ENCODE measurements at places on chromosomes 7 and 10.
A peak's percentile ranks its signal among the peaks of the same experiment; 100 is the strongest.

- no peak for DNase-seq
Measured at GRCh38 chr10:28199941-28200340, 102.9 kb downstream of the MPP7 start.

DNA sequence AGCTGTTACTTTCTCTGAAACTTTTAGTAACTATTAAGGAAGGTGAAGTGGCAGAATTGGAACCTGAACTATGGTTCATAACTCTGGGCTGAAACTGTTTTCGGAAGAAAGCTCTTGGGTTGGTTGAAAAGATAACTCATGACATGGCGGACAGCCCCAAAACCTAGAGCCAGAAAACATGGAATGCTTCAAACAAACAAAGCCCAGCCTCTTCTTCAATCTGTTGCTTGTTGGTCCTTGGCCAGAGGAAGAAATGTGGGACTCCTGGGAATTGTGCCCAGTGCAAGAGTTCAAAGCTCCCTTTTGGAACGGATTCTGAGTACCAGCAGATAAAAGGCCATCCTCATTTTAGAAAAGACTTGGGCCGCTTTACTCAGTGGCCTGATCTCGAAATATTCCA, 52.9 kb upstream of the CACNB2 start:
- DNase-seq: no peak

GRCh38 chr10:58599927-58600553, 87.4 kb downstream of the BICC1 start:
- DNase-seq: no peak

GRCh38 chr10:69952069-69952800, 100.4 kb upstream of the MACROH2A2 start:
- no peak for DNase-seq

GRCh38 chr7:133582766-133583523, 330.1 kb downstream of the EXOC4 start:
- no peak for DNase-seq

DNA sequence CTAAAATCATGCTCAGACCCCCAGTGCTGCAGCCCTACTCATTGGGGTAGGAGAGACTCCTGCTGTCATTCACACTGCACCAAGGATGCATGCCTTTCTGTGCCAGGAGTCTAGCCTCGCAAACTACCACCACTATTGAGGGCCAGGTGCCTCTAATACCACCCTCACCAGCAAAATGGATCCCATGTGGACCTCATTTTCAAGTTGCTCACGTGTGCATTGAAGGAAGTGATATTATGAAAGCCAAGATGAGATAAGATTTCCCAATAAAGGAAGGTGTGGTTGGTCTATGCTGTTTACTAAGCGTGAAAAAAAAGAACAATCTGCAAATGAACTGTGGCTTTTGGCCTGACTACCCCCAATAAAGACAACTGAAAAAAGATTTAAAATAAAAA, 7.2 kb upstream of the LAMTOR4 start:
- no peak for DNase-seq

GRCh38 chr7:21373031-21373430, 54.9 kb upstream of the SP4 start:
- DNase-seq: no peak

- no peak for DNase-seq
Measured at GRCh38 chr7:87220734-87221215, 1.2 kb upstream of the TMEM243 start.

DNA sequence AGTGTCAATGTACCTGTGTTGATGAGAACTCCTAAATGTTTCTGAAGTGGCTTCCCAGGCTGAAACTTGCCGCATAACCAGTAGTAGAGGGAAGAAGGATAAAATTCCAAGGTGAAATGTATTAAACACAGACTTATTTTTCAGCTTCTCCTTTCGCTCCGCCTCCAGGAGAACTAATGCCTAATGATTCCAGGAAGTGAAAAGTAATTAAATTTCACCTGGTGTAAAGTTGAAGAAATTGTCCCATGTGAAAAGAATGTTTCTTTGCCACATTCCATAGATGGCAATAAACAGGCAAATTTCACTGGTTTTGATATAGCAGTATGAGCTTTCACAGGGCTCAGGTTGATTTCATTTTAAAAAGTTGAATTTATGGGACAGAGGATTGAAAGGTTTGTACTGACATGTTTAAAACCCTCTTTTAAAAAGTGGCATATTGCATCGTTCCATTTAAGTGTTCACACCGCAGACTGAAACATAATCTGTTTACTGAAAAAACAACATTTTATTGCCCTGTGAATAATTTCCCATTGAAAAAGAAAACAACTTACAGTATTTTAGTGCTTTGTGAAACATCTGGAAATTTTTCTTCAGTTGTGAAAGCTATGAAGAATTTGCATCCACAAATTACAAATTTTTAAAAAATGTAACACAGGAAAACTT, 453.4 kb upstream of the NFE2L3 start:
- DNase-seq: no peak

GRCh38 chr10:47034441-47035051, 123.3 kb downstream of the PTPN20 start:
- no peak for DNase-seq

DNA sequence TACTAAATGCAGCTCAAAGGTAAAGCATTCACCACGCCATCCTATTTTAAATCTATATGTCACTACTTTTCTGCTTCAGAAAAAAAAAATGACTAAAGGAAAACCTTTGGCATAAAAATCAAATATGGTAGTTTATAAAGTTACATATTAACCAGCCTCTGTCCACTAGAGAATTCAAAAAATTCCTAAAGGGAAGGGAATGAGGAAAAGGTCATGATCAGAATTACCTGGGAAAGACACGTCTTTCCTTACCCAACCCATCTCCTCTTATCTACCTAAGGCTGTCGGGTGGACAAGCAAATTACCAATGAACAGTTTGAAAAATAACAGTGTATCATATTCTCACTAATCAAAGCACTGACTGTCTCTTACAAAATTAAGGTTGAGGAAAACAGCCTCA, 100.7 kb upstream of the TMEM106B start:
- DNase-seq: no peak

DNA sequence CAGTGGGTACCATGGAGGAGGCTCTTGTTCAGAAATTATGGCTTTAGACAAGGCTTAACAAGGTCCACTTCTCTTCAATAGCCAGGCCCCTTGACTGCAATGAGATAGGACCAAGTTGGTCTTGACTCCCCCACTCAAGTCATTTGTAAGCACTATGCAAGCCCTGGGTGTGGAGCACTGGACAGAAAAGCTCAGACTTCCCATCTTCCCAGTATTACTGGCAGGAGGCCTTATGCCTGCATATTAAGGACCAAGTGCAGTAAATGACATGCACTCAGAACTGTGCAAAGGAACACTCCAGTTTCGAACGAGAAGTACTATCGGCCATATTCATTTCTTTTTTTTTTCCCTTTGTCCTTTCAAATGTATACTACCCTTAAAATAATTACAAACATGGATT, 318.3 kb upstream of the LRRN3 start:
- DNase-seq: no peak

DNA sequence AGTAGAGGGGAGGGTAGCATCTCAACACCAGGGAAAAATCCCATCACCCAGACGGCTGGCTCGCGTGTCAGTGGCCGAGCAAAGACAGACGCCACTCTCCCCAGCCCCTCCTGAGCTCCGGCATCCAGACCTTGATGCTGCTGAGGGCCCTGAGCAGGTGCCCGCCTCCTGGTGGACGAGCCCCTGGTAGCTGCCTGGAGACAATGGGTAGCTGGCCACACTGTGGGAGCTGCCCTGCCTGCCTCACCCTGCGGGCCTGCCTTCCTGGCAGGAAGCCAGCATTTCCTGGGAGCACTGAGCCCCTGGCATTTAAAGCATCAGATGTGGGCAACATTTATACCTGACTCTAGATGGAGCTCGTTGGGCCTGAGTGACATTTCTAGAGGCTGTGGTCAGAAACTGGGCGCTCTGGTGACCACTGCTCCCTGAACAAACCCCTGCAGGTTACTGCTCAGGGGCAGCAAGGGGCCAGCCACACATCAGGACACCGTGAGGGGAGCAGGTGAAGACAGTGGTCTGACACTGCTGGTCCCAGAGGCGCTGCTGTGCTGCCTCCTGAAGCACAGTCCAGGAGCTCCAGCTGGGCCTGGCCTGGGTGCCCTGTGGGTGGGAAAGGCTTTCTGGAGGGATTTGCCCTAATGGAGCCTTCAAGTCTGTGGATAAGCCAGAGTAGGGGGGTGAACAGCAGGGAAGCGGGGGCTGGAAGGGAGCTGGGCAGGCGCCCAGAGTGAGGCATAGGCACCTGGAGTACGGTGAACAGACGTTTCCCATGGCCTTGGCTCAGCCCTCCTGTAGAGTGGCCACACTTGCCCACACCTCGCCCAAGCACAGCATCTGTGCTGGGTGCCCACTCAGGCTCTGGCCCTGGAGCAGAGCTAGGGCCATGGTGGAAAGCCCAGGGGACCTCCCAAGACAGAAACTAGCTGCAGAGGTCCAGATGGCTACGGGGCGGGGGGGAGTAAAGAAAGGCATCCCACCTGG, 138.7 kb downstream of the MAPK8 start:
- DNase-seq: no peak

- no peak for DNase-seq
Measured at GRCh38 chr10:14686356-14686755, 88.3 kb downstream of the FAM107B start.

- DNase-seq: no peak
Measured at GRCh38 chr7:110839866-110840265, 251.1 kb upstream of the LRRN3 start.

DNA sequence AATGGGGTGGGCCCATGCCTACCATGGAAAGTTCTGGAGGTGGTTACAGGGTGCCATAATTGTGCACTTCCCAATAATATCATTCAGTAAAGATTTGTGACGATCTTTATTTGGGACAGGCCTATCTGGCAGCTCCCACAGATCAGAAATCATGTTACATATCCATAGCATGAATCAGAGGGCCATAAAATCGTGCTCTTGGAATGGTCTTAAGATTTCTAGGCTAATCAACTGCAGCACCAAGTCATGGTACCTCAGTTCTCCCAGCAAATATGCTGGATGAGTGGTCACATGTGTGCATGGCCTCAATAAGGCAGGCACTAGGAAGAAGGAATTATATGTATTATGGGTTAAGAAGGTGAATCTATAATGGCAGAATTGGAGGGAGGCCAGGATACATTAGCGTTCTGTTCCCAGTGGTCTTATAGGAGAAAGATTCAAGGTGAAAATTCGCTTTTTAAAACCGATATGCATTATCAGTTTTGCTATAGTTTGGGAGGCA, 134.7 kb downstream of the NRP1 start:
- no peak for DNase-seq

DNA sequence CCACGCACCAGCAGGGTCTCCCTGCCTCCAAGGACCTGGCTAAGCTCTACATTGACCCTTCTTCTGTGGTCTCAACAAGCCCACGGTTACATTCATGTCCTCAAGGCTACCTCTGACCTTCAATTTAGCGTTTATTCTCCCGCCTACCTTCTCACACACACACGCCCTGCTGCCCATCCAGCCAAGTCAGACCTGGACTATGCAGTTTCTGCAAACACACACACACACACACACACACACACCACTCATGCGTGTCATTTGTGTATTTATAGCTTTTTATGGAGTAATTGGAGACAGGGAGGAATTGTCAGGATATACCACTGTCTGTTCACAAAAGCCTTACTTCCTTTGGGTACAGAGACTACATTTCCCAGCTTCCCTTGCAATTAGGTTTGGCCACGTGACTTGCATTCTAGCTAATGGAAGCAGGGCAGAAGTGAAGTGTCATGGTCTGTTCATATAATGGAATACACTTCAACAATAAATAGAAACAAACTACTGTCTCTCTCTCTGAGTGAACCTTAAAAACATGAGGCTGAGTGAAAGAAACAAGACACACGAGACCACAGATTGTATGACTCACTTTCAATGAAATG, 53.8 kb upstream of the CPXM2 start:
- no peak for DNase-seq

GRCh38 chr7:83559887-83560286, 89.1 kb downstream of the SEMA3E start:
- DNase-seq: no peak

- DNase-seq: no peak
Measured at GRCh38 chr7:11328309-11328708, 354.6 kb downstream of the PHF14 start.

- DNase-seq: no peak
Measured at GRCh38 chr7:27888736-27889135, 148.8 kb downstream of the TAX1BP1 start.

- no peak for DNase-seq
Measured at GRCh38 chr7:1698951-1699350, 28.9 kb downstream of the ELFN1 start.

- peak; percentile 34 for DNase-seq
Measured at GRCh38 chr10:70255329-70256299, 22.4 kb upstream of the PPA1 start.

DNA sequence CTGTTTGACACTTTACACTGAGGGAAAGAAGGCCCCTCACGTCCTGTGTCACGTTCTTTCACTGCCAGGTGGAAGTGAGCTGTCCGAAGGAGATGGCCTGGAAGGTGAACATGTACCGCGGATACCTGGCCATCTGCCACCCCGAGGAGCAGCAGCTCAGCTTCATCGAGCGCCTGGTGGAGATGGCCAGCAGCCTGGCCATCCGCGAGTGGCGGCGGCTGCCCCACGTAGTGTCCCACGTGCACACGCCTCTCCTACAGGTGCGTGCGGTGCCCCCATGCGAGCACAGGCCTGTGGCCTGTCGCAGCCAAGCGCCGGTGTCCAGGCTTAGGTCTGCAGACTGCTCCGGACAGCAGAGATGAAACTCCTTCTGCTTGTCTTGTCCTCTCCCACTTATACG, 103.4 kb downstream of the TRRAP start:
- no peak for DNase-seq

GRCh38 chr10:88062798-88063472, 199.5 kb downstream of the PTEN start:
- DNase-seq: no peak

DNA sequence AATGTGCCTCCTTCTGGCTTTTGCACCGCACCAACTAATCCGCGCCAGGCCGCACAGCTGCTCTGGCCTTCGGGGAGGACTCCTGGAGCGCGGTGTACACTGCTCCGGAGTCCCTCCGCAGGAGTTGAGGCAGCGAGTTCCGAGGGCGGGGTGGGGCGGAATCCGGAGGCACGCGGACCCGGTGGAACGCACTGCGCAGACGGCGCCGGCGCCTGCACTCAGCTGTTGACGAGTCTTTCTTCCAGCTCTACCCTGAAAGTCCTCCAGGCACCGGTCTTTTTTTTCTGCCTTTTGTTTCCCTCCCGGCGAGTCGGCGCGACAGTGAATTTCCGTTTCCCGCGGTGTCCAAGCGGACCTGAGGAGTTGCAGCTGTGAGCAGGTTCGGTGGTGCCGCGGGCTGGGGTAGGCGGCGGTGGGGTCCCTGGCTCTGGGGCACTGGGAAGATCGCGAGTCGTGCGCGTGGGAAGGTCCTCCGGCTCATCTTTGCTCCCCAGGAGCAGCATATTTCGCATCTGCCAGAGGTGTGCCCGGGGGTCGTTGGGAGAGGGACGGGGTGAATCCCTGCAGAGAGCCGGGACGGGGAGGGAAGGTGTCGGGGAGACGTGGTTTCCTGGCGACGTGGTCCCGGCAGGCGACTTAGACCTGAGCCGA, 44.1 kb downstream of the SFTPD start:
- DNase-seq: peak; percentile 47

Measured in CD4-positive, alpha-beta T cell treated with Interleukin-17A for 4 hours (primary cell).